ENCODE measurements at places on chromosomes 1 and 21.

- DNase-seq, result no peak
These were observed 145.0 kb downstream of the DHRS3 start for GRCh38 chr1:12472798-12473551.

- no peak for DNase-seq
These were observed 7.0 kb downstream of the TMPRSS2 start for GRCh38 chr21:41500931-41501381.

DNA sequence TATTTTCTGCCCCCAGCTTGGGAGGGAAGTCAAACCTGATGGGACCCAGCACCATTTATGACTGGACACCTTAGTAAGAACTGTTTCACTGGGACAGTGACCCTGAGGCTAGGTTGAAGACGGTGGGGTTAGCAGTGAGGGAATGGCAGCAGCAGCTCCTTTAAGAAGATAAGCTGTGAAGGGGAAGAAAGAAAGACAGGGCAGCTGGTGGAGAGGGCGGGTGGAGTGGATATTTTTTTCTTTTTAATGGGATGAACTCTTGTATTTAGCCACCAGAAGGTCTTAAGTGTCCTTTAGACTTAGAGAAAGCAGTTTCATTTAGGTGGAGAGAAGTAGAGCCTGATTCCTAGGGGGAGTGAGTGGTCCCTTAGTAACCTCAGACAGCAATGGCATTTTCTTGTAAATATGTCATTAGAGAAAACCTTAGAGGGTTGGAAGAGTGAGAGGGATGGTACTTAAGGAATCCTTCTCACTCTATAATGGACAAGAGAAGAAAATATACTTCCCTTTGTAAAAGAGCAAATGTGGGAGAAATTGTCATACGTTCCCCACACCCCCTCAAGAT, 187.5 kb downstream of the HHAT start:
- DNase-seq, result no peak

- DNase-seq, result no peak
These were observed 613.4 kb upstream of the ADAMTS5 start for GRCh38 chr21:27580276-27580675.

GRCh38 chr1:93471911-93472310, 24.0 kb downstream of the FNBP1L start:
- DNase-seq, result no peak

- DNase-seq, result peak; percentile 25
These were observed 349.4 kb downstream of the HLX start for GRCh38 chr1:221228594-221228993.

Data from NCI-H510A (cell line).